ENCODE measurements at places on chromosomes 12 and 14. TPM values are rescaled to one million over a fixed set of nuclear protein-coding genes. Genes with fewer than 3 reads are reported as not detected.

DNA sequence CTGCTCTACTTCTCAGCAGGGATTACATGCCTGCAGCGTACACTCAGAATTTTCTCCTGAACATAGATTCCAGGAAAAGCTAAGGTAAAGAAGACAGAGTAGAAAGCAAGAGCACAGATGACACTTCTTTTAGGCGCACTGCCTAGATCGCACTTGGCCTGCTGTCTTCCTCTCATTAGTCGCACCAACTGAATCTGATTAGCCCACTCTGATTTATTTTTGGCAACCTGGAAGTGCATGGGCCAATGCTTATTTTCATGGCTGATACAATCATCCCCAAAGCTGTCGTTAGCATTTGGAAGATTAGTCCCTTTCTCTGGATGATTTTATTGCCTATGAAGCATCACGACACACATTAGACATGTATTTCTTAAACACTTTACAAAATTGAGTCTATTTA, 152.5 kb downstream of the PTPRO start:
- DNase-seq: no peak

GRCh38 chr14:58662018-58662417, 24.3 kb downstream of the DACT1 start:
- DNase-seq: no peak

- DNase-seq: no peak
Measured at GRCh38 chr12:132432721-132433577, 57.0 kb upstream of the FBRSL1 start.

- DNase-seq: no peak
Measured at GRCh38 chr14:36538051-36538450, 18.0 kb upstream of the NKX2-1 start.

Gene LRRC10
- not detected for total RNA-seq
